ENCODE measurements at places on chromosomes 7 and 10.

DNA sequence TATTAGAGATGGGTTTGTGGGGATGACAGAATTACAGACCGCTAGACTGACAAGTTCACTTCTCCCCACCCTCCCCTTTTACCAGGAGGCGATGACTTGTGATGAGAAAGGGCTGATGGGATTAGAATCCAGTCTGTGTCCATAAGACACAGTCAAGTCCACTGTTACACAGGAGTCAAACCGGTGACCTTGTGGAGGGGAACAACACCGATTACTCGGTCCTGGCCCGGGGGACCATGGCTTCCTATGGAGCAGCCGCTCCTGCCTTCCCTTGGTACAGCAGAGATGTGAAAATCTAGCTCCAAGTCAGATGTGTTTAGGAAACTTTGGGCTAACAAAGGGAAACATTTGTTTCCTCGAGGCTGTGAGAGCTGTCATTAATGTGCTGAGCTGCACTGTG, 105.5 kb downstream of the ACTR3B start:
- DNase-seq, result no peak

DNA sequence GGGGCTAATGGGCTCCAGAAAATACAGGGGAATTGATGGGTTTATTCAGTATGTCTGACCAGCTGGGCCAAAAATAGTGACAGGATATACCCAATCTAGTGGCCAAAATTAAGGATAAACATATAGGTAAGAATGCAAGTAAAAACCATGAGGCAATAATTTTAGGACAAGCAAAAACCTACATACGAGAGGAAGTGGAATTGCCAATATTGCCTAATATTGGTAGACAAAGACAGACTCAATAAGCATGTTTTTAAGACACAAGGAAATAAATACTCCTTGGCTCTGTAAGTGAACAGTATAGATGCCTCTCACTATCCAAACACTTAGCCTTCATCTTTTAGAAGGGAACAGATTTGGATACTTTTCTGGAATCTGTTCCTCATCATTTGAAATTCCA, 51.0 kb downstream of the ATXN7L1 start:
- DNase-seq, result no peak

DNA sequence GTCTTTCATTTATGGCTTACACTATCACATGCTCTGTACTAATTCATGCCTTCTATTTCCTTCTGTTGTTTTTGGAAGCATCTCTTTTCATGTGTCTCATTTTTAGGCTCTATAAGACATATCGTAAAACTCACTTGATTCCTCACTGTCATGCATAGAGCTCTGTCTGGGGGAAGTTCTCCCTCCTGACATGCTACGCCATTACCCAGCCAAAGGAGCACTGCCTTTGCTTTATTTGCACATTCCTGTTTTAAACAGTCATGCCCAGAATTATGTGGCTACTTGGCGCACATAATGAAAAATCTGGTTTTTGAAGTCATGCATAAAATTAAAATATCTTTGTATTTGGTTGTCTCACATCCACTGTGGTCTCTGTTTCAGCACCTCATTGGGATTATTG, 17.6 kb upstream of the AKR1C3 start:
- DNase-seq, result no peak

DNA sequence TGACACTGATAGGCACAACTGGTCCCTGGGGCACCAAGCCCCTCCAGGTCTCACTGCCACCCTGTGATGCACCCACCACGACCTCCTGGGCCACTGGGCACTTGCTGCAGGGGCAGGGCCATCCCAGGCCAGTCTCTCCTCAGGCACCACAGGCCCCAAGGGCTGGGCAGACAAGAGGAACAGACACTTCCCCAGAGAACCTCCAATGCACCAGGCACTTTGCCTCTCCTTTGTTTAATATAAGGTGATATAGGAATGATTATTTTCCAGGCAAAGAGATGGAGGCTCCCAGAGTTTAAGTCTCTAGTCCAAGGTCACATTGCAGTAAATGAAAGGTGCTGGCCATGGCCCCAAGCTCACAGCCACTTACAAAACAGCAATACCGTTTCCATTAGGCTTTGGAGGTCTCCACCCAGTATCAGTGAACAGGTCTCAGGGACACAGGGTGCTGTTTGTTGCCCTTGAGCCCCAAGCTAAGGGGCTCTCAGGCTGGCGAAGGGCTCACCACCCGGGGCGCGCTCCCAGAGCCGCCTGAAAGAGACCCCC, 4.5 kb downstream of the DEPP1 start:
- DNase-seq, result no peak

- no peak for DNase-seq
These were observed 33.7 kb downstream of the SCRN1 start for GRCh38 chr7:29955799-29956486.

DNA sequence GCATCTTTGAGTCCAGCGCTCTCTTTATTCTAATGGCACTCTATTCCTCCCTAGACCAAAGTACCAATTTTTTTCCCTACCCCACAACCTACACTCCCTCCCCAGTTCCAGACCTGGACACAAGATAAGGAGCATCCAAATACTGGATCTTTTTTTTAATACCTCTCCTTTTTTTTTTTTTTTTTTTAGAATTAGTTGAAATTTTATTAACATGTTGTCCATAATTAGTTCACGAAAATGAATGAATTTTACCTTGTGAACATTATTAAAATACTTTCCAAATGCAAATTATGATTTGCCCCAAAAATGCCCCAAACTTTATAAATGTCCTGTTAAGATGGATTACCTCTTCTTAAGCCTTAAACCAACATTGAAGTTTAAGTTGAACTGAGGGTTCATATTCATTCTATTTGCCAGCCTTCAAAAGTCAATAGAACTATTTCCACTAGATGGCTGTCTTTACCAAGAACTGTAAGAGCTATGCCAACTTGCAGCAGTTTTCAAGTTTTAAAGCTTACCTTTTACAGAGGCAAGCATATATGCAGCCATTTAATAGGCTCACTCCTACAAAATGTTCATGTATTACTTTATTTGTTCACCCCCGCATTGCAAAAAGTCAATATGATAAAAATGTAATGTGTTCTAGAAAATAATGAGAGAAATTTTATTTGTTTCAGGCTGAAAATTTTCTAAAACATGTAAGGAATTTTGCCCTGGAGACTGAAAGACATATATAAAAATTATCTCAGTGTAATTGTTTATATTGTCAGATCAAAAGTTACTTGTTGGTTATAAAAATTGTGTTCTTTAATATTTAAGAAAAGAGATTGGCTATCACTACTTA, 39.7 kb upstream of the TNKS2 start:
- no peak for DNase-seq

GRCh38 chr10:117140525-117140902, 2.4 kb upstream of the VAX1 start:
- no peak for DNase-seq

DNA sequence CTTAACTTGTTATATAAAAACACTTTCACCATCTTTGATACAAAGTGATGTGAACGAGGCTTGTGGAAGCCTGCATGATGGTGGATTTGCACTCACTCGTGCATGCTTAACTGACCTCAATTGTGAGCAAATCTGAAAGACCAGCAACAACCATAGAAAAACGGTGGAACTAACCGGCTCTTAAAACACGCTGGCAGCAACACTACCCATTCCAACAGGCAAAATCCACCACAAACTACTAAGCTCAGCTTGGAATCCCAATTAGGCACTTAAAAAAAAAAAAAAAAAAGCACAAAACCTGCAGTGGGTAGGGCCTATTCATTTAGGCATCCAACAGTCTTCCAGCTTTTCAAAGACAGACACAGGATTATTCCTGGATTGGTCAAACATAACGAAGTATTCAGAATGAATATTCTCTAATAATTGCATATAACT, 1.8 kb downstream of the GDI2 start:
- DNase-seq, result no peak

All from stimulated activated CD4-positive, alpha-beta T cell treated with anti-CD3 and anti-CD28 coated beads, Interleukin-12 subunit alpha, Interleukin-12 subunit beta, amount 100 ng/mL, for 4 hours (primary cell).